ENCODE measurements at places on chromosomes 6 and 20.

- DNase-seq, result no peak
Observed at GRCh38 chr6:3252369-3252768, 6.4 kb upstream of the PSMG4 start.

DNA sequence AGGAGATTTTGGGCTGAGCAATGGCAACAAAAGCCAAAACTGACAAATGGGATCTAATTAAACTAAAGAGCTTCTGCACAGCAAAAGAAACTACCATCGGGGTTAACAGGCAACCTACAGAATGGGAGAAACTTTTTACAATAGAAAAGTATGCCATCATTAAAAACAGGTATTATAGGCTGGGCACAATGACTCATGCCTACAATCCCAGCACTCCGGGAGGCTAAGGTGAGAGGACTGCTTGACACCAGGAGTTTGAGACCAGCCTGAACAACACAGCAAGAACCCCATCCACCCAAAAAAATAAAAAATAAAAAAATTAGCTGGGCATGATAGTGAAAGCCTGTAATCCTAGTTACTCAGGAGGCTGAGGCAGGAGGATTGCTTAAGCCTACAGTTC lies 55.4 kb downstream of the MBOAT1 start:
- DNase-seq, result no peak

DNA sequence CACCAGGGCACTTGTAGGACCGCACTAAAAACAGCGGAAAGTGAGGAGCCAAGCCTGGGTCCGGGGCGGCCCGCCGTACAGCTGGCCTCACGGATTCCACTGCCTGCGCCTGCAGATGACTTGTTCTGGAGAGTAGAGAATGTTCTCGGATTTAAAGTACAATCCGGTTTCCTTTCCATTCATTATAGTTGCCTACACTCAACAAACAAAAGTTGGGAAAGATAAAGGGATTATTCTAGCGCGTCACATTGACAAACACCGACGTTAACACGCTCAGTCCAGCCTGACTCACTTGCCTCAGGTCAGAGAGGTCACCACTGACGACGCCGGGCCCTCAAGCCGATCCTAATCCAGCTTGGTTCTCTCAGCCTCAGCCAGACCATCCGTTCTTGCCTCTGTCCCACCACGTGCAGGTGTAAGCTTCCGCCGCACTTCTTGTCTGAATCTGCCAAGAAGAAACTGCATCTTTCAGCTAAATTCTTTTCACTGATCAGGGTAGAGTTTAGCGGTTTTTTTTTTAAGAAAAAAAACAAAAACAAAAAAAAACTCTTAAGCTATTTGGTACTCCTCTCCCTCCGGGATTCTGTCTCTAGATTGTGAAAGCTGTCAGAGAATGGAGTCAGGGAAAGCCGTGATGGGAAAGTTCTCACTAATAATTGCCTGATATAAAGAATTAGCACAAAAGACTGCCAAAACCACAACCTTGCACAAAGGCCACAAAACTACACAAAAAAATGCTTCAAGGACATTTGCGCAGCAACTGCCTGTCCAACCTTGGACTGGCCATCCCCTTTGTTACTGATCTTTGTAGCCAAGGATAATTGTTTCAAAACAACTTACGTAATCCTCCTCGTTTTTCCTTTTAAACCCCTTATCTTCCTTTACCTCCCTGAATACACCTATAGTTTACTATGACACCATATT lies 1.1 kb upstream of the PHF10 start:
- peak; percentile 57 for DNase-seq

DNA sequence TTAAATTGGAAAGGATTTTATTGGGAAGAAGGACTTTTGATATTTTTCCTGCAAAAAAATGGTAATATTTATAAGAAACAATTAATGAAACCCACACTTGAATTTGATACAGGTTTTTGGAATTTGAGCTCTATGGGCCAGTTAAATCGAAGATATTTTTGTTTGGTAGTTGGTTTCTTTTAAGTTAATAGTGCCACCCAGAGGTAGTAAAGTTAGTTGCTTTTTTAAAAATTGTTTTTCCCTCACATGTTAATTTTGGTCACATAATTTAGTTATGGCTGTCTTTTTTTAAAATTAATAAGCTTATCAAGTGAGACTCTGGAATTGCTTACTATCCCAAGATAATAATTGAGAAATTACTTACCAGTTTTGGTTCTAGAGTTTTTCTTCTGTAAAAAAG lies 7.1 kb downstream of the PRIM2 start:
- DNase-seq, result peak; percentile 30

GRCh38 chr6:108795122-108795521 lies 53.1 kb upstream of the ARMC2 start:
- DNase-seq, result no peak

GRCh38 chr6:10720265-10720959 lies 2.5 kb upstream of the TMEM14C start:
- DNase-seq, result peak; percentile 18

- no peak for DNase-seq
Observed at GRCh38 chr6:156030053-156030452, 574.4 kb upstream of the NOX3 start.

GRCh38 chr6:82396964-82397751 lies 33.5 kb downstream of the TPBG start:
- no peak for DNase-seq

DNA sequence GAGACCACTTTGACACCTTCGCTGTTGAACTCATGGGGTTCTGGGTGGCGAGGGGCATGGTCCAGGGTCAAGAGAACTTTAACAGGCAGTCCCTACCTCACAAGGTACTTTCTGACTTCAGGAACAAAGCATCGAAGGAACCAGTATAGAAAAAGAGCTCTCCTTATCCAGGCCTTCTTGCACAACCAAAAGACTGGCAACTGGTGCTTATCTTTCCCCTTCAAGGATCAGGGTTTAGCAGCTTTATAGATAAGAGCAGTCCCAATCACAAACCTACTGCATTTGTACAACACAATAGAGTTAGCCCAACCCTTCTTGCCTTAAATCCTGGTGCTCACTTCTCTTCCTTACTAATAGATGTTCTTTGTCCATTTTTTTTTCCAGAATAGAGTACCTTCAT lies 116.3 kb downstream of the SNX5 start:
- DNase-seq, result no peak

DNA sequence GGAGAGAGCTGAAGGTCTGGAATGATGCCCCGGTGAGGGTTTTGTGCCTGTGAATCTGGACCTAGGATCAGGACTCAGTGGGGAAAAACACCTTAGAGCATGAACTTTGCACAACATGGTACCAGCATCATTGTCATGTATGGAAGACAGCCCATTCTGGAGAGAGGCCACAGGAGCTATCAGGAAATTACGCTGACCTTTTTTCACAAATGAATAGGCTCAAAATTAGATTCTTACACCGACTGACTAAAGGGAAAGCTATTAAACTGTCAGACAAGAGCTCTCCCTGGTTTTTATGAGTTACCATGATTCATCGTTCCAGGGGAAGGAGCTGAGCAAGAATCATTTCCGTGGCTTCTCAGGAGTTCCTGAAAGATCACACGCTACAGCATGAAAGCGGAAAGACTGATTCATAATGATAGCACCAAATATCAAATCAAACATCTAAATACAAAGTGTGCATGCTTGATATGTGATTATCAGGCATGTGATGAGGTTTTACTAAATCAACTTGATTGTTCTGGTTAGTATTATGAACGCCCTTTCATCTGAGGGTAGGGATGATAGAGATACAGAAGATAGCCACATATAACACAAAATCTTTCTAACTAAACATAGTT lies 224.9 kb upstream of the SMLR1 start:
- DNase-seq, result no peak

DNA sequence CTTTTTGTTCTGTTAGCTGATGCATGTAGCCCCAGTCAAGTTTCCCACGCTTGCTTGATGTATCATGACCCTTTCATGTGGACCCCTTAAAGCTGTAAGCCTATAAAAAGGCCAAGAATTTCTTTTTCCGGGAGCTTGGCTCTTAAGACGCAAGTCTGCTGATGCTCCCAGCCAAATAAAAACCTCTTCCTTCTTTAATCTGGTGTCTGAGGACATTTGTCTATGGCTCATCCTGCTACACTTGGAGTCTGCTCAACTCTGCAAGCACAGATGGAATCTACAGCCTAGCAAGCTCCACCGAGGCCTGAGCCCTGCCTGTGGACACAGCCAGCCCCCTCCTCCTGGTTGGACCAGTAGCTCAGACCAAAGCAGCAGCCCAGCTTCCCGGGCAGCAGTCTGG lies 3.4 kb downstream of the CST2 start:
- no peak for DNase-seq

DNA sequence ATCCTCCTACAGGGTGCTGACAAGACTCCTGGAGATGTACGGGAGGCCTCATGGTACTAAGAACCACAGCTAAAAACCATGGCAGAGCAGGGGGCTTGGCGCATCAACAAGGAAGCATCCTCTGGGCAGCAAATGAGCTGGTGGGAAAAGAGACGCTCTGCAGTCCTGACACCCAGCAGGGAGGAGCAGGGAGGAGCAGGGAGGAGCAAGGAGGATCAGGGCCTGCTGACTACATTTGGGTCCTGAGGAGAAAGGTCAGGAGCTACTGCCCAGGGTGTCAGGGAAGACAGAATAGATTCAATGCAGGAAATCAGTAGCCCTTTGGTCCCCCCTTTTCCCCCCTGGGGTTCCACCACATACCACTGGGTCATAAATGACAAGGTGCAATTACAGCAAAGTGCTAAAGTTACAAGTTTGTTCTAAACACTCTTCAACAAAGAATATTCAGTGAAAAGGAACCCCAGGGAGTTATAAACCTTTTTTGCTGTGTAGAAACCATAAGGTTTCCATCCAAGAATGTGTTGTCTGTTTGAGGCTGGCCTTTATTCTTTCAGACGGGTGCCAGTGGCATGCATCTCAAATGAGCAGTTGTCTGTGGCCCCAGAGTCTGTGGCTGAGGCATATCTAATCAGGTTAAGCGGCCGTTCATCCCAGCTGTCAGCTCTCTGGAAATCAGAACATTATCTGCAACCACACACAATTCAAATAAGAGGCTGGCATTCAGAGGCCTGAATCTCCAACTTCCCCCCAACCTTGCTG lies 325.0 kb downstream of the CDC5L start:
- no peak for DNase-seq

DNA sequence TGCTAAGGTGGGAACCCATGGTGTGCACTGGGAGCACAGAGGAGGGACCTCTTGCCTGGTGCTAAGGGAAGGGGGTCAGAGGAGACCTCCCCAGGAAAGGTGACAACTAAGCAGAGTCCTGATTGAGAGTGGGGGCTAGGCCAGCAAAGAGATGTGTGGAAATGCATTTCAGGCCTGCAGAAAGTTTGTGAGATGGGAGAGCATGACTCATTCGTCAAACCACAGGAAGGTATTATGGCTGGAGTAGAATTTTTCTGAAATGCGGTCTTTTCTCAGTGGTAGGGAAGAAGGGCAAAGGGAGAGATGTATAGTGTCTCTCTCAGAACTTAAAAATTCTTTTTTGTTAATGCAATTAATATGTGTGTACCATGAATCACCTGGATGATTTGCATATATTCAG lies 23.6 kb upstream of the EDN1 start:
- DNase-seq, result no peak

DNA sequence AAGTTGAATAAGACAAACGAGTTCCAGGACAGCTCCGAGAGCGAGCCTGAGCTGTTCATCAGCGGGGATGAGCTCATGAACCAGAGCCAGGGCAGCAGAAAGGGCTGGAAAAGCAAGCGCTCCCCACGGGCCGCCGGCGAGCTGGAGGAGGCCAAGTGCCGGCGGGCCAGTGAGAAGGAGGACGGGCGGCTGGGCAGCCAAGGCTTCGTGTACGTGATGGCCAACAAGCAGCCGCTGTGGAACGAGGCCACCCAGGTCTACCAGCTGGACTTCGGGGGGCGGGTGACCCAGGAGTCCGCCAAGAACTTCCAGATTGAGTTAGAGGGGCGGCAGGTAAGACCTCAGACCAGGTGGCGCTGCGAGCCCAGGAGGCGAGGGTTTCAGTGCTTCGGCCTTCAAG lies 56.0 kb upstream of the TMEM181 start:
- DNase-seq, result no peak

- peak; percentile 70 for DNase-seq
Observed at GRCh38 chr6:158536084-158536890, 23.6 kb upstream of the TMEM181 start.

DNA sequence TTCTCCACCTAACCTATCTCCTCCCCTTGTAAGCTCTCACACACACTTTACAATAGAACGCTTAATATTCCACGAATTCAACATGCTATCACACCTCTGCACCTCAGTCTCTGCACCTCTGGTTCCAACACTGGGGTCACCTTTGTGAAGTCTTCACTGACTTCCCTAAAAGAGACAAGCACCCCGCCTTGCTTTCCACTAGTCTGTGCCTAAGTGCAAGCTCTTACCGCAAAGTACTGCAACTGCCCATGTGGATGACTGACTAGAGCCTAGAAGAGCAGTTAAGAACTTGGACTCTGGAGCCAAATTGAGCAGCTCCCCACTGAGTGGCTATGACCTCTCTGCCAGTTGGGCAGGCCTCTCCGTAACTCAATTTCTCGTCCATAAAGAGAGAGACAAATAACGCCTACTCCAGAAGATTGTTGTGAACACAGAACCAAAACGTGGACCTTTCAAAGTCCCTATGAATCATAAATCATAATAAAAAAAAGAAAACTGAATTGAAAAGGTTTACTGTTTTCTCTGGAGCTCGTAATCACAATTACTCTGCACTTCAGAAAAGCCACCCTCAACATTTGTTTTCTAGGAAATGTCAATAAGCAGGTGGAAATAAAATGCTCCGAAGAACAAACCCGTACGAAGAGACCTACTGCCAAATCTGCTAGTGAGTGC lies 1.2 kb downstream of the IFNGR1 start:
- DNase-seq, result peak; percentile 89

GRCh38 chr6:140537834-140538705 lies 1163.6 kb upstream of the CITED2 start:
- DNase-seq, result no peak

DNA sequence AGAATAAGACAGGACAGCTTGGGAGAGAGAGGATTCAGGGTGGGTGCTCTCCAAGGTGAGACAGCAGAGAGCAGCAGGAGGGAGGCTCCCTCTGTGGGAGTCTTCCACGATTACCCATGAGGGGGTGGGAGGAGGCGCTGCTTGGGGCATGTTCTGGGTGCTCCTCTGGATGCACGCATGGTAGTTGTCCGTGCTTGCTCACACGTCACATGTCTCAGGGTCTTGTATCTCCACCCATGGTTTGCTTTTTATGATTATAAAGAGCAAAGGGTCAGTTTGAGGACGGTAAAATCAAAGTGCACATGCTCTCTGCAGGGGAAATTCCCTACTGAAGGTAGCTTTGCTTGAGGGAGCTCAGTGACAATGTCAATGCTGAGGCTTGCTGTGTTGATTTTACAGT lies 338.4 kb downstream of the THBS2 start:
- no peak for DNase-seq

GRCh38 chr20:54110041-54110440 lies 39.6 kb upstream of the BCAS1 start:
- DNase-seq, result no peak
